Bone marrow (tissue), 2 donors: ENCODE measurements at places on chromosomes 16 and 17.

GRCh38 chr16:1810106-1810505, 16.5 kb downstream of the HAGH start:
- DNase-seq = no peak

GRCh38 chr16:55506083-55506482, 2.8 kb upstream of the LPCAT2 start:
- DNase-seq = no peak

GRCh38 chr16:29831490-29831889, 11.2 kb downstream of the MVP start:
- no peak for DNase-seq

DNA sequence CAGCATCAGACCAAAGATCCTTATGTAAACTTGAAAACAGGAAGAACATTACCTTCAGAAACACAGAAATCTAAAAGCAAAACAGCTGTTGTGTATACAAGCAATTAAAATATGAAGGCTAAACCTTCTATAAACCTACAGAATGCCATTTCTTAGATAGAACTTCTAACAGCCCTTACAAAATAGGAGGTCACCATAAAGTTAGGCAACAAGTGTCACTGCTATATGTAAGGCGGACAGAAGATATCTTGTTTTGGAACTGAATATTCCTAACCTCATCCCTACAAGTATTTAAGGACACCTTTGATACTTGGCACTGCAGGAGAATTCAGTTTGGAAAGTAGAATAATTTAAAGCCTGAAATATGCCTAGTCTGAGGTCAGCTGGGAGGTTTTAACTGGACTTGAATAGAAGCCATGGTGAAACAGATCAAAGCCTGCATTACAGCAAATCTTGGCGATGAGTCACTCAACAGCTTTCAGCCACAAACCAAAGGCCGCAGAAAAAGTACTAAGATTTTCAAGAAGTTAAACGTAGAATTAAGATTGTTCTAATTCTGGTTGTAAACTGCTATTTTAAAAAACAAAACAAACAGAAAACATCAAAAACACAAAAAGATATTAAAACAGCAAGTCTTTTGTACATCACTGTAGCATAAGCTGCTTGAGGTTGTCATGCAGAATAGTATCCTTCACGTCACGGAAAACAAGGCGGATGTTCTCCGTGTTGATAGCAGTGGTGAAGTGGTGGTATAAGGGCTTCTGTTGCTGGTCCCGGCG, 42.7 kb downstream of the GNA13 start:
- DNase-seq = no peak

DNA sequence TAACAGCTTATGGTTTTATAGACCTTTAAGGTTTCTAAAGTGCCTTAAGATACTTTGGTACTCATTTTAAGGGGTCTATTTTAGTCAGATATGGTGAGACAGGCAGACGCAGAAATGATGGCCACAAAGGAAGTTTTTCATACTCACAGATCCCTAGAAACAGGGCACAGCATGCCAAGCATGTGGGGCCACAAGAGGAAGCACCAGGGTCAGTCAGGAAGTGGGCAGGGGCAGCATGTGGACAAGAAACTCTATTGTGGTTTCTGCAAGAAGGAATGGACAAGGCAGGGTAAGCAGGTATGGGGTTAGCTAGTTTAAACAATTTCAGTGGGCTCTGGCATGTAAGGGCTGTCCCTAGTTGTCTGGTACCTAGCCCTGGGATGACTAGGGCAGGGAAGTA, 8.5 kb downstream of the EFCAB3 start:
- no peak for DNase-seq

- DNase-seq = no peak
Observed at GRCh38 chr16:2529061-2529931, 1.9 kb downstream of the CEMP1 start.

DNA sequence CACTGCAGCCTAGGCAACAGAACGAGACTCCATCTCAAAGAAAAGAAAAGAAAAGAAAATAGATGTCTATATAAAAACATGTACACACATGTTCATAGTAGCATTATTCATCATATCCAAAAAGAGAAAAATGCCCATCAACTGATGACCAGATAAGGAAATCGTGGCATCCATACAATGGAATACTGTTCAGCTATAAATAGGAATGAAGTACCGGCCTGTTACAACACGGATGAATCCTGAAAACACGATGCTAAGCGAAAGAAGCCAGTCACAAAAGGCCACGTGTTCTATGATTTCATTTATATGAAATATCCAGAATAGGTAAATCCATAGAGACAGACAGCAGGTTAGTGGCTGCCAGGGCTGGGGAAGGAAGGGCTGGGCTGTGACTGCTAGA, 65.8 kb downstream of the TBC1D16 start:
- DNase-seq = no peak

DNA sequence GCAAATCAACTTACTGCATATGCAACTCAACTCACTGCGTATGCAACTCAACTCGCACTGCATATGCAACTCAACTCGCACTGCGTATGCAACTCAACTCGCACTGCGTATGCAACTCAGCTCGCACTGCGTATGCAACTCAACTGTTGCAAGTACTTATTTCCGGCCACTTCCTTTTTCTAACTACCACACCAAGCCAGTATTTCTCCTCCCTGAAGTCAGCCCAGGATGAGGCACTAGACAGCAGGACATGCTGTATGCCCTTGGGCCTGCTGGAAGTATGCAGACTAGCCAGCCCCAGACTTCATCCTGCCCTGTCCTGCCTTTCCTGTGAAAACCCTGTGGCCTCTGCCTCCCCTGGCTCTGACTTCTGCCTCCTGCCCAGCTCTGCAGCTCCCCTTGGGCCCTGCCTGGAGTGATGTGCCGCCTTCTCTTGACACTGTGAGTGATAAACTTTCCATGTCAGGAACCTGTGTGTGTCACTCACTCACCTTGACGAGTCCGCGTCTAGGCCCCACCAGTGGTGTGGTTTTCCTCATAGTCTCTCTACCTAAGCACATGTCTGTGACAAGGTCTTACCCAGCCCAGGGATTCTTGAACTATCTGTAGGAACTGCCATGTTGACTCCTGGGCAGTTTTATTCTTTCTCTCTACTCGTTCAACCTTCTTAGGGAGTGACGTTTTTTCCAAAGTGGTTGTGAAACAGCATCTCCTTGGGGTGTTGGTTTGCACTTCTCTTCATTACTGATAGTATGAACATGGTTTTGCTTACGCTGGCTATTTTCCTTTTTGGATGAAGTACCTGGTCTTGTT, 16.4 kb downstream of the ZNF778 start:
- DNase-seq = no peak

DNA sequence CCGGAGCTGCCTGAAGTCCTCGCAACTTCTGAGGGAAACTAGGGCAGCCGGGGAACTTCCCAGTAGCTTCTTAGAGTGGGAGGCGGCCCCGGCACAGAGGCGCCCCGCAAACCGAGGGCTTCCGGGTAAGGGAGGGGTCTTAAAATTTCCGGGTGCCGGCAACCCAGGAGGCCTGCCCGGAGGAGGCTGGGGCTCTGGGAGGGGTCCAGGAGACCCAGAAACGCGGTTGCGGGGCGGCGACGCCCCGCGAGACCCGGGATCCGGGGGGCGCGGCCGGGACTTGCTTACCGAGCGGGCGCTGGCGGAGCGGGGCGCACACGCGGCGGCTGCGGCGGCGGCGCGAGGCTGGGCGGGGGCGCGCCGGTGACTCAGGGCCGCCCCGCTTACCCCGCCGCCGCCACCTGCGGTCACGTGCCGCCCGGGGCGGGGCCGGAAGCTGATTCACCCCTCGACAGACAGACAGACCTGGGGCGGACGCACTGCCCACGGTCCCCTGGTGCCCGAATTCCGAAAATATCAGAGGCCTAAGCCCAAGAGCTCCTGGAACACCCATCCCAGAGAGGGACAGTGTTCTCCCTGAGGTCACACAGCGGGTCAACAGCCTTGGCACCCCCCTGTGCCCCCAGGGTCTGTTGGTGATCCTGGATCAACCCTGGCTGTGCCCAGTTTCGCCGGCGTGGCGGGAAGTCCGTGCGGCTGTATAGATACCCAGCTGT, at the start of gene FAM83G:
Gene FAM83G (minus strand): TSS at position 344 of the 716 bp plus-strand sequence. CDS start 723 bp downstream, outside the sequence.
- DNase-seq = no peak

- no peak for DNase-seq
Observed at GRCh38 chr16:11692651-11693050, 24.4 kb downstream of the SNN start.

DNA sequence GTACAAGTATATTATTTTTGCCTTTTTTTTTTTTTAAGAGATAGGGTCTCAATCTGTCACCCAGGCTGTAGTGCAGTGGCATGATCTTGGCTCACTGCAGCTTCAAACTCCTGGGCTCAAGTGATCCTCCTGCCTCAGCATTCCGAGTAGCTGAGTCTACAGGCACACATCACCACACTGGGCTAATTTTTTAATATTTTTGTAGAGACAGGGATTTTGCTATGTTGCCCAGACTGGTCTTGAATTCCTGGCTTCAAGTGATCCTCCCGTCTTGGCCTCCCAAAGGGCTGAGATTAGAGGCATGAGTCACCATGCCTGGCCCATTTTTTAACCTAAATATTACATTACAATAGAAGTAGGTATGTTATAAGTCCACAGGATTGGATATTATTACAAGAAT, 3.2 kb downstream of the TERB1 start:
- no peak for DNase-seq

GRCh38 chr16:48575471-48576050, 34.4 kb downstream of the N4BP1 start:
- no peak for DNase-seq

DNA sequence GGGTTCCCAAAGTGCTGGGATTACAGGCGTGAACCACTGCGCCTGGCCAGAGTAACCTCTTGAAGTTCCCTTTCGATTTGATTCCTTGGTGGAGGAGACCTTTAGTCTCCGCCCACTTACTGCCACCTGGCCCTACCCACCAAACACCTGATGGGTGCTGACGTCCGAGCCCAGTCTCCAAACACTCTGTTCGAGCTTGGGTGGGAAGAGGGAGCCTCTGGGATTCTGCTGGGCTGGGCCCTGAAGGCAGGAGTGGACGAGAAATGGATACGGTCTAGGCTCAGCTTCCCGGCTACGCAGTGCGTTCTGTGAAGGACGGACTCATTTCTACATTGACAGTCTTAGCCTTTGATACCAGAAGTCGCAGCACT, 870 bp upstream of the ITGA3 start:
- no peak for DNase-seq

GRCh38 chr16:64532691-64533090, 589.2 kb downstream of the CDH11 start:
- DNase-seq = no peak

DNA sequence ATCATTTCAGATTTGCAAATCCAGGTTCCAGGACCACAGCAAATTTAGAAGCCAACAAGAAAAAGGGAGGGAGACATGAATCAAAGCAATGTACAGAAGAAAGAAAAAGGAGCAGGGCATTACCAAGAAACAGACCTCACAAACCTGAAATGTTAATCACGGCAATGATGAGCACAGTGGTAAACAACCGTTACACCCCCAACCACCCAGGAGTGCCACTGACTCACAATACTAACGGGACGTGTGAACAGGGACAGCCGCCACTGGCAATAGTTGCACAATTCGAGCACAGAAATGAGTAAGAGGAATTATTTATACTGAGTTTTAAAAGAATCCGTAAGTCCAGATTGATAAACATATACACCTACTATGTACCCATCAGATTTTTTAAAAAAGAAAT, 13.8 kb downstream of the USP22 start:
- no peak for DNase-seq

- no peak for DNase-seq
Observed at GRCh38 chr17:5921512-5922282, 148.5 kb upstream of the WSCD1 start.

DNA sequence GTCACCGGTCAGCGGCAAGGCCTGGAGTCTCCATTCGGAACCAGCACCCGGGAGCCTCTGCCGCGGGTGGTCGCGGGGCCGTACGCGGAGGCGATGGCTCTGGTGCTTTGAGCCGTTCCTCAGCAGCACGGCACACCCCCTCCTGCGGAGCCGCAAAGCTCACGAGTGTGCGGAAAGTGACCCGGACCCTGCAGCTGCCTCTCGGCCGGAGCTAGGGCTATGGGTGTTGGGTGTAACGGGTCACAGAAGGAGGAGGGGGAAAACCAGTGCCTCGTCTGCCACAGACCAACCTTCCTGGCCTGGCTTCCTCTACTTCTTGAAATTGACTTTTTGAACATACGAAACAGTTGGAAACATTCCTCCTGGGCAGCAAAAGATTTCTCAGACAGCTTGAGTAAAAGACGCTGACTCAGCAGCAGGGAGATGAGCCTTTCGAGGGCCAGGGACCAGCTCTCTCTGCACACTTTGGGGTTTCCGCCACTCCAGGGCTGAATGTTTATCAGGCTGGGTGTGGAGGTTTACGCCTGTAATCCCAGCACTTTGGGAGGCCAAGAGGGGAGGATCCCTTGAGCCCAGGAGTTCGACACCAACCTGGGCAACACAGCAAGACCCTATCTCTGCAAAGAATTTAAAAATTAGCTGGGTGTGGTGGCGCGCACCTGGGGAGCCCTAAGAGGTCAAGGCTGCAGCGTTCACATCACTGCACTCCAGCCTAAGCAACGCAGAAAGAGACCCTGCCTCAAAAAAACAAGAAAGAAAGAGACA, 26.4 kb upstream of the PITPNA start:
- DNase-seq = no peak

DNA sequence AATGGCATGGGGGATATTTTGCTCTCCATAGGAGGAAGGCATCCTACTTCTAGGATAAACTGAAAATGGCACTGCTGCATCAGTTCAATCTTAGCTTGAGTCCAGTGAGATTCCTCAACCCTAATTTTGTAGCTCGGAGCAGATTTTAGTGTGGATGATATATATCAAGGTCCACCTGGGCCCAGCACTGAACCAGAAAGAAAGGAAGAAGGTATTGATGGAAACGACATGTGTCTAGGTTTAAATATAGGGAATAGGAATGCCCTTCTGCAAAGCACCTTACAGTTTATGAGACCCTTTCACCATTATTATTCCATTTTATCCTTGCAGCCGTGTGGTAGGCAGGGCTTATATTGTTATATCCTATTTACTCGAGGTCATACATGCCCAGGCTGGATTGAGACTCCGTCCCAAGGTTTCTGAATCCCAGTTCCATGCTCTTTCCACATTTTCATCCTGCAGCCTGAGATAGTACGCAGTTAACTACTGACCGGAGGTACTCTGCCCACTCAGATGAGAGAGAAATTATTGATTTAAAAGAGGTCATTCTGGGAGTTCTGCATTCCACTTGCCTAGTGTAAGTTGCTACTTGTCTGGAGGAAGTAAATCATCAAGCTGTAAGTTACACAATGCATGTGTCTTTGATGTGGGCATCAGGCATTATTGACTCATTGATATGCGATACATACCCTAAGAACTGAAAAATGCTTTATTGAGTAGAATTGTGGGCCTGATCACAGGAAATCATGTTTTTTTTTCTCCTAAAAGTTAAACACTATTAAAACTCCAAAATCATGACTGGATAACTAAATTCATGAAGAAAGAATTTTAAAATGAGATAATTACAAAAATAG, 10.1 kb downstream of the KRT39 start:
- no peak for DNase-seq

GRCh38 chr17:74547736-74548135, 1.8 kb upstream of the CD300C start:
- peak; percentile 76 for DNase-seq

GRCh38 chr17:45231481-45232116, 9.9 kb downstream of the FMNL1 start:
- DNase-seq = no peak
